Activated T-cell treated with anti-CD3 and anti-CD28 coated beads, Interleukin-2, amount 50 U/mL, for 4 hours (primary cell): ENCODE measurements at places on chromosomes 11 and 22.
A peak's percentile ranks its signal among the peaks of the same experiment; 100 is the strongest.

- peak; percentile 60 for DNase-seq
Measured at GRCh38 chr11:118051611-118052461, 25.0 kb upstream of the TMPRSS4 start.

DNA sequence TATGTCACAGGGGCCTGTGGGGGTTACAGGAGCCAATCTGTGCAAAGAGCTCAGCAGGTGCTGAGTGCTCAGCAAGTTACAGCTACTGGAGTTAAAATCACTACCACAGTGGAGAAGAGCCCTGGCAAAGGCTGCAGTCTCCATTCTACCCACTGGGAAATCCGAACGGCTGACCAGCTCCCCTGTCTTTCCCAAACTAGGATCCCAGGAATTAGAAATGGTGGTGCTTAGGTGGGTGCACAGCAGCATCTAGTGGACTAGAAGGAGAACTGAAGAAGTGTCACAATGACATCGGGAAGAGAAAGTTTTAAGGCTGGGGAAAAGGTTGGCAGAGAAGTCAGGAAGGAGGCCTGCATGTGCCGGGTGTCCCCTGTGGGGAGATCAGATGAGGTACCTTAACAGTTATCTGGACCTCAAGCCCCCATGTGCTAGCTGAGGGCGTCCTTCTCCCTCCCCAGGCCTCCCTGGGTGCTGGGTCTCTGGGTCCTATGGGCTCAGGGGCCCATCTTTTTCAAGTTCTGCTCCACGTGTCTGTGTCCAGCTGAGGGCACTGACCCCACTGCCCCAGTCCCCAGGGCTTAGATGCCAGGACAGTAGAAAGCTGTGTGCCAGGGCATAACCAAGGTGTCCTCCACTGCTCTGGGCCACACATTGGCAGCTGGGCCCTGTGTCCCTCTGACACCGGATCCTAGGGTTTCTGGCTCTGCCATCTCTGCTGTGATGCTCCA is 1.9 kb downstream of the PIWIL3 start:
- no peak for DNase-seq

DNA sequence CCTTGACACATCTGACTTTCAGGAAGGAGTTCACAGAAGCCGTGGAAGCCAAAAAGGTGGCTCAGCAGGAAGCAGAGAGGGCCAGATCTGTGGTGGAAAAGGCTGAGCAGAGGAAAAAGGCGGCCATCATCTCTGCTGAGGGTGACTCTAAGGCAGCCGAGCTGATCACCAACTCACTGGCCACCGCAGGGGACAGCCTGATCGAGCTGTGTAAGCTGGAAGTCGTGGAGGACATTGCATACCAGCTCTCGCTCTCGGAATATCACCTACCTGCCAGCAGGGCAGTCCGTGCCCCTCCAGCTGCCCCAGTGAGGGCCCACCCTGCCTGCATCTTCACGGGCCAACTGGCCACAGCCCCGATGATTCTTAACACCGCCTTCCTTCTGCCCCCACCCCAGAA is 53.7 kb downstream of the HSD17B12 start:
- no peak for DNase-seq

- no peak for DNase-seq
Measured at GRCh38 chr11:84260862-84261261, 974.7 kb upstream of the CCDC90B start.

DNA sequence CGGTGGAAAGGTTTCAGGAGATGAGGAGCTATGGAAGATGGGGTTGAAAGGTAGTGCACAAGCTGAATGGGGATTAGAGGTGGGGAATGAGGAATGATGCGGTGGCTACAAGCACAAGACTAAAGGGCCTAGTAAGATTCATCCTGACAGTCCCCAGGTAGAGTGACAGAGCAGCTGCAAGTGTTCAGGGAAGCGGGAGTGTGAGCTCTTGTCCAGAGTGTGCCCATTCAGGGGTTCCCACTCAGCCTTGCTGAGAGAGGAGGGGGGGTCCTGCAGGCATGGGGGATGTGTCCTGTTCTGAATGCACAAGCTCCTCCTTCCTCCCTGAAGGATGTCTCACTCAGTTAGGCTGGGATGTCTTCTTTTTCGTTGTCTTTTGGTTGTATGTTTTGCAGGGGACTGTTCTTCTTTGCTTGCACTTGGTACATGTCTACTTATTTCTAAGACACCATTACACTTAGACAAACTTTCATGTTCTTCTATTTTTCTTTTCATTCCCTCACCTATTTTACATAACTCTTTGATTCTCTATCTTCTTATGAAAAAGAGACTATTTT is 25.8 kb upstream of the CLPB start:
- DNase-seq, result no peak

DNA sequence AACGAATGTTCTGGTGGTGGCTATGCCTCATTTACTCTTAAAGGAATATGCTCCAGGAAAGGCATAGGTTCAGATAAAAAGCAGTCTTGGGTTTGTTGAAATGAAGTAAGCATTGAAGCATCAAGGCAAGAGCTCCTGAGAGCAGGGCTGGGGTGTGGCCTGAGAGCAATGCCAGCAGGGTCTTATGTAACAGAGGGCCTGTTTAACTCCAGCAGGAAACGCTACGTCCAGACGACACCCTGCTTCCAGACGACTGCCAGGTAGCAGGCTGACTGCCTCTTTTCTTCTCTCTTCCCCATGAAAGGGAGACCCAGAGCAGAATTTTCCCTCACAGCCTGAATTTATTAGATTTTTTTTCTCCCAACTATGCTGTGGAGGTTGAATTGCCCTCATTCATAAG is 127.2 kb upstream of the SLC5A12 start:
- no peak for DNase-seq

DNA sequence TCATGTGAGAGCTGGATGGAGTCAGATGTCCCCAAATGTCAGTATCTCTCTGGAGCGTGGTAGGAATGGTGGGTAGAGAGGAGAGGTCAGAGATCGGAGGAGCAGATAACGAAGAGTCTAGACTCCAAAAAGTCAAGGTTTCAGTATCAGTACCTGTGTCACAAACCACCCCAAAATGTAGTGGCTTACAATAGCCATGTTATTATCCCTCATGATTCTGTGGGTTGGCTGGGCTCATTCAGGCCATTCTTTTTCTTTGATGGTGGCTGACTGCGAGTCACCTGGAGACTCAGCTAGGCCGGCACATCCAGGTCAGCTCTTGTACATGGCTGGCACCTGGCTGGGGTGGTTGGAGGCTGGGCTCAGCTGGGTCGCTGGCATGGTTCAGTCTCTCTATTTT is 7.3 kb upstream of the SSTR3 start:
- no peak for DNase-seq

GRCh38 chr11:2142300-2142759 is 3.1 kb upstream of the IGF2 start:
- no peak for DNase-seq

DNA sequence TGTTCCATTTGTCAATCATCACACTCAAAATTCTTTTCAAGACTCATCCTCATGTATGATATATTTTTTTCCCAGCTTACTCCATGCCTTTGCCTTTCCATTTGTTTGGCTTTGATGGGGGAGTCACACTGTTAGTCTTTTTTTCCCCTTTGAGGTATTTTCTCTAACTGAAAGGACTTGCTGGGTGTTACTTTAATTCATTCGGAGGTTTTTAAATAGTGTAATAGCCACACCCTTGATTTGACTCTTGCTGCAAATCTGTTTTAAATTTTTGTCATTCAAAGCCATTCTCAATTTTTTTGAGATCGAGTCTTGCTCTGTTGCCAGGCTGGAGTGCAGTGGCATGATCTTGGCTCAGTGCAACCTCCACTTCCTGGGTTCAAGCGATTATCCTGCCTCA is 84.1 kb downstream of the C11orf87 start:
- DNase-seq, result no peak

DNA sequence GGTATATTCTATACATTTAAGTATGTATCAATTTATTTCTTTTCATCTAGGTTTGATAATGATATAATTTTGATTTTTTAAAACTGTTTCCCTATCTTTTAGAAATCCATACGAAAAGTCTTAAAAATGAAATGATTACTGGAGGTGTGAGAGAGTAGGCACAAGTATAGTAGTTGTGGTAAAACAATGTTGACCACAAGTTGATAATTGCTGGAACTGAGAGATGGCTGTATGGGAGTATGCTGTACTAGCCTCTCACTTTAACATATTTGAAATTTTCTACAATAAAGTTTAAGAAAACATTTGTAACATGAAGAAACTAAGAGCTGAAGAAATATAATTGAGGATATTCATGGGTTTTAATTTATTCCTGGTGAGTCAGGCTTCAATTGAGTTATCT is 30.0 kb downstream of the FSHB start:
- no peak for DNase-seq

DNA sequence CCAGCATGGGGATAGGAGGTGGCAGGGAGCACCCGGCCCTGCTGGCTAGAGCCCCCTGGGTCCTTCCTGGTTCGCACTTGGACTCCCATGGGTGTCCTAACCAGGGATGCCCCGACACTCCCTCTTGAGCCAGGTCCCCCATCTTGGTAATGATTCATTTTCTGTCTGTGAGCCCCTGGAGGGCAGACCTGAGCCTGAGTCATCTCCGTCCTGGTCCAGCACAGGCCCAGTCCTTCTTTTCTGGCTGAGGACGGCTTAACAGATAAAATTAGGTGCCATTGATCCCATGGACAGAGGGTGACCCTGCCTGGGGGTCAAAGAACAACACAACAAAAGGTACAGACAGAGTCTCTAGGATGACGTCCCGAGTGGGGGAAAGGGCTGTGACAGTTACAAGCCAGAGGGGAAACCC is 3.5 kb downstream of the RHOD start:
- DNase-seq, result no peak

GRCh38 chr22:25942856-25943411 is 200.9 kb downstream of the MYO18B start:
- DNase-seq, result no peak
